ENCODE measurements at places on chromosomes 16 and 17.

GRCh38 chr16:28845293-28845692 lies 855 bp downstream of the TUFM start:
- DNase-seq: no peak

- DNase-seq: no peak
Observed at GRCh38 chr17:34610039-34610438, 30.7 kb downstream of the TMEM132E start.

- DNase-seq: no peak
Observed at GRCh38 chr16:19746561-19746960, 28.5 kb downstream of the IQCK start.

DNA sequence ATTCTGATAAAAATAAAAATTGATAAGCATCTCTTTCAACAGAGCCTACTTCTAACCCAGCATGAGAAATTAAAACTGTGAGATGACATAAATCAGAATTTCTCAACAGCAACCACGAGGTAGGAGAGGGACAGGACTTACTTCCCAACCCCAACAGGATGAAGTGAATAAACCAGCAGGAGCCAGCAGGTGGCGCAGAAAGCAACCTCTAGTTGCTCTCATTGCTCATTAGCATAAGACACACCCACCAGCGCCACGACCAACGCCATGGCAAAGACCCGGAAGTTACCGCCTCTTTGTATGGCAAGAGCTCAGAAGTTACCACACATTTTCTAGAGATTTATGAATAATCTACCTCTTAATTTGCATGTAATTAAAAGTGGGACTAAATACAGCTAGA lies 189.4 kb upstream of the CDH8 start:
- DNase-seq: no peak

DNA sequence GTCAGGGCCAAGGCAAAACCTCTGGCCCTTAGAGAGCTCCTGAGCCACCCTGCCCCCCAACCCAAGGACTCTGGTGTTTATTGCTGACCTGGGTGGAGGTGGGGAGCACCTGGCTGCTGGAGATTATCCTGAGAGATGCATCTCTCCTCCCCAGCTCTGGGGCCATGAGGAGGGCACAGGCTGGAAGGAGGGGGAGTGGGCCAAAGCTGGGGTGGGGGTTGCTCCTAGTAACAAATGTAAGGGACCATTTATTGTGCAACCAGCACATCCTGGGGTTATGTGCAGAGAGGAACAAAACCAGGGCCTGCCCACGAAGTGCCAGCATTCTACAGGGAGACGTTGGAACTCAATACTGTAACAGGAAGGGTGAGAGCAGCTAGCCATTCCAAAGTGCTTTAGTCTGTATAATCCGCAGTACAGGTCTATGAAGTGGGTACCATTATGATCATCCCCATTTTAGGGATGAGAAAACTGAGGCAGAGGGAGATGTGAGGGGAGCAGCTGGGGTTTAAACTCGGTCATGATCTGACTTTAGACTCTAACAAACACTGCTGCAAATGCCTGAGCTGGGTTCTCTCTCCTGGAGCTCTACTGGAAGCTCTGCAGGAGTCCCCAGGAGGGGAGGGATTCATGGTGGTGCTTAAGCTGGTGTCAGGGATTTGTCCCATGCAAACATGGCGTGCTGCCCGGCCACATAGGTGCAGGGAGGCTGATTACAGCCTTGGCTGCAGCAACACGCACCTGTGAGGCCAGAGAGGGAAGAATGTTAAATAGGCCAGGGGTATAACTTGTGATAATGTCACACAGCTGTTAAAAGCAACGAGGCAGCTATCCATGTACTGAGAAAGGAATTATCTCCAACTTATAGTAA lies 1.4 kb upstream of the RHBDF2 start:
- DNase-seq: no peak

DNA sequence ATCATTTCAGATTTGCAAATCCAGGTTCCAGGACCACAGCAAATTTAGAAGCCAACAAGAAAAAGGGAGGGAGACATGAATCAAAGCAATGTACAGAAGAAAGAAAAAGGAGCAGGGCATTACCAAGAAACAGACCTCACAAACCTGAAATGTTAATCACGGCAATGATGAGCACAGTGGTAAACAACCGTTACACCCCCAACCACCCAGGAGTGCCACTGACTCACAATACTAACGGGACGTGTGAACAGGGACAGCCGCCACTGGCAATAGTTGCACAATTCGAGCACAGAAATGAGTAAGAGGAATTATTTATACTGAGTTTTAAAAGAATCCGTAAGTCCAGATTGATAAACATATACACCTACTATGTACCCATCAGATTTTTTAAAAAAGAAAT lies 13.8 kb downstream of the USP22 start:
- DNase-seq: no peak

GRCh38 chr16:50642349-50642748 lies 38.8 kb downstream of the SNX20 start:
- DNase-seq: no peak

GRCh38 chr16:986925-987582 lies 5.5 kb downstream of the SOX8 start:
- DNase-seq: no peak

DNA sequence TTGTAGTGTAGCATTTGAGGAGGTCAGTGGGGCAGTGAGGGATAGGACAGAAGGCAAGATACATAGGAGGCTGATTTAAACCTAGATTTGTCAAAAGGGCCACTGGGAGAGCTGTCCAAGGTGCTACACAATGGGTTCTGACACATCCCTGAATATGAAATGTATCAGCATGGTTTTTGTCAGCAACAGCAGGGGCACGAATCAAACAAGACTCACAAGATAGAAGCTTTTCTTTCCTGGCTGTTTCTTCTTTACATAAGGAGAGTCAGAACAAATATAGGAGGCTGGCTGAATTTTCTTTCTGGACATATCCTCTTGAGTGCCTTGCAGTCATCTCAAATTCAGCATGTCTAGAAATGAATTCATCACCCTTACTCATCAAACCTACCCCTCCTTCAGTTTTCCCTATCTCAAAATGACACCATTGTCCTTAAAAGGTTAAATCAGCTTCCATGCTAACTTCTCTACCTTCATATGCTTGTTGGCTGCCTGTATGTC lies 130.5 kb downstream of the NPIPB5 start:
- no peak for DNase-seq

- DNase-seq: no peak
Observed at GRCh38 chr16:67833030-67833414, 9.1 kb upstream of the THAP11 start.

- DNase-seq: no peak
Observed at GRCh38 chr17:79427621-79428539, 183.0 kb downstream of the RBFOX3 start.

DNA sequence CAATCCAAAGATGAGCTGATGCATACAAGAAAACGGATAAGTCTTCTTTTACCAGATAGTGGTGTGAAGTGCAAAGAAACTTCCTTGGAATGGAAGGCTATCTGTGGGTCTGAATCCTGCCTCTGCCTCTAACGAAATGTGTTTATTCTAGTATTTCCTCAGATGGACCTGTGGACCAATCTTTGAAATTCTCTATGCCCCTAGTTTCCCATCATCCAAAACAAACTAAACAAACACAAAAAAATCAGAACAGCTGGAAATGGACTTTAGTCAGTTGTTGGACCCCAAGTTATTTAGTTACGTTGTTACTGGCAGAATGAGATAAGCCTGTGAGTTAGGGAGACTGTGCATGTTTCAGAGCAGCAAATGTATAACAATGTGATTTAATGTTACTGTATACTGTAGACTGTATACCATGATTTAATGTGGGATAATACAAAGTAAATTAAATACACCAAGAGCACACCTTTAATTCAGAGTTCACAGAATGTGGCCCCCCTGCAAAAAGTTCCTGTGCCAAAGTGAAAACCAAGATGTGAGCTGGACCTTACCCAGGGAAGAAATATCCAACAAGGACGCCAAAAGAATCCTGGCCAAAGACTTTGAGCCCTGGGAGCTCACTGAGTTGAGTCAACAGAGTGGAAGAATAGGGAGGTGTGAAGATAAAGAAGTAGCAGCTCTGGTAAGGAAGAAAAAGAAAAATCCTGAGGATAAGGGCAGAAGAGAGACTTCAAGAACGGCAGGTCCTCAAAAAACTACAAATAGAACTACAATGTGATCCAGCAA lies 255.2 kb downstream of the CNTNAP4 start:
- DNase-seq: no peak

- DNase-seq: no peak
Observed at GRCh38 chr16:84559311-84559932, 55.0 kb upstream of the MEAK7 start.

DNA sequence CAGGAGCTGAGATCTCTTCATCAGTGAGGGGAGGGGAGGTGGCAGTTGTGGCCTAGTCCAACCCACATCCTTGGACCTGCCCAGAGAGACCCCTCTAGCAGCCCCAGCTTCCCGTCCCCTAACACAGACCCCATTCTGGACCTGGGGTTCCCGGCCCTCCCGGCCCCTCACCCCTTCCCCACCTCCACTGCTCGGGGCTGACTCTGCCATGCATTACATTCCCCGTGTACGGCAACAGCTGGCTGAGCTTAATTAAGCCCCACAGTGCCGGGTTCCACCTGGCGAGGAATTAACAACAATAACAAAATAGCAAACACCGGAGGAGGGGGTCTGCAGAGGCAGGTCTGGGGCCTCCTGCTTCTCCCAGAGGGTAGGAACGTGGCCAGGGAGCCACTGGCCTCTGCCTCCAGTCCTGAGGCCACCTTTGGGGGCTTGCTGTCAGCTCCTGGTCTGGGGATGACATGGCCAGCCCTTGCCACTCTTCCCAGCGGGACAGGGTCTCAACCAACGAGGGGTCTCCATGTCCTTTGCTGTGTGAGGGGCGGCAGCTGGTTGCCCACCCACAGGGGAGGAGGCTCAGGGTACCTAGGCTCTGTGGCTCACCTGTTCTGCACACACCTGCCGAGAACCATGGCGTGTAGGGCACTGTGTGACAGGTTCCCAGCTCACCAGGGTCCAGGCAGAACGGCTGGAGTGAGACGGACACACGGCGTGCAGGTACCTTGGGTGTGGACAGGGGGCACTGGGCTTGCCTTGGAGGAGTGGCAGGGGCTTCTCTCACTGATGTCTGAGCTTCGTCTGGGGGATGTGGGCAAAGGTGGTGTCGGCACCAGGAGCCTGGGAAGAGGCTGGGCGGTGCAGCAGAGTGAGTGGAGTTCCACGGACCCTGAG lies 46.9 kb upstream of the CBFA2T3 start:
- DNase-seq: no peak

- no peak for DNase-seq
Observed at GRCh38 chr17:74485022-74485743, 18.7 kb downstream of the CD300A start.

- DNase-seq: no peak
Observed at GRCh38 chr17:65020284-65020683, 36.3 kb downstream of the GNA13 start.

DNA sequence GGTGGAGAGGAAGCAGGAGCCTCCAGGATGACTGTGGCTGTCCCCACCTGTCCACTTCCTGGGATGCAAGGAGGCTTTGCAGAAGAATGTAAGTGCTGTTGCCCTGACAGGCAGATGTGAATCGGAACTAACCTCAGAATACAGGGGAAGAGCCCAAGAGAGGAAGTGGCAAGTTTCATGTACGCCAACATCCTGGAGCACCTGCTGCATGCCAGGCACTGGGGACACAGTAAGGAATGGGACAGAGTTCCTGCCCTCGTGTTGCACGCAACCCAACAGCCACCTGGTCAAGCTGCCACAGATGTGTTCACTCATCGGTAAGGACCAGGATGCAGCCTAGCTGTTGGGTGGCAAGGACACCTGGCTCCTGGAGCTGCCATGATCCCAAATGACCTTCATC lies 98.6 kb upstream of the RPL38 start:
- no peak for DNase-seq

GRCh38 chr16:9184354-9184690 lies 92.9 kb downstream of the HAPSTR1 start:
- DNase-seq: no peak

DNA sequence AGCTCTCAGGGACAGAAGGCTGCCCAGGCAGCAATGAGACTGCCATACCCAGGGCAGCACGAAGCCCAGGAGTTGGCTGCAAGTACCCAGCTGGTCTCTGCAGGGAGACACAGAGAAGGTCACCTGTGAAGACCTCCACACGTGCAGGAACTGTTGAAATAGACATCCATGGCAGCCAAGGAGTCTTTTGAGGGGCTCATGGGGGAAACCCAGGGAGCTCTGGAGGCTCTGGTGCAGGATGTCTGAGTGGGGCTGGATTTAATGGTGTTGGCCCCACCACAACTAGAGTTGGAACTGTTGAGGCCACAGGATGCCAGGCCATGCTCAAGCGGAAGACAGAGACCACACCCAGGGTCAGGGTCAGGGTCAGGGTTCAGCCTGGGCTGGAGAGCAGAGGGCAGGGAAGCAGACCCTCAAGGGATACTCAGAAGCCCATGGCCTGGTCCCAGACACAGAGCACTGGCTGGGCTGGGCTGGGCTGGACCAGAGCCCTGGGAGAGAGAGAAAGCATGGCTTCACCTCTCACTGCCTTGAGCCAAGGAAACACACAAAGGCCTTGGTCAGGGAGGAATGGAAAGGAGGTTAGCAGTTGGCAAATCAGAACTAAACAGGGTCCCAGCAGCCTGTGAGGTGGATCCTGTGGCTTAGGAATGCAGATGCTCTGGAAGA lies 21.4 kb downstream of the PITPNM3 start:
- DNase-seq: no peak

- no peak for DNase-seq
Observed at GRCh38 chr16:5296176-5296575, 198.6 kb upstream of the EEF2KMT start.

DNA sequence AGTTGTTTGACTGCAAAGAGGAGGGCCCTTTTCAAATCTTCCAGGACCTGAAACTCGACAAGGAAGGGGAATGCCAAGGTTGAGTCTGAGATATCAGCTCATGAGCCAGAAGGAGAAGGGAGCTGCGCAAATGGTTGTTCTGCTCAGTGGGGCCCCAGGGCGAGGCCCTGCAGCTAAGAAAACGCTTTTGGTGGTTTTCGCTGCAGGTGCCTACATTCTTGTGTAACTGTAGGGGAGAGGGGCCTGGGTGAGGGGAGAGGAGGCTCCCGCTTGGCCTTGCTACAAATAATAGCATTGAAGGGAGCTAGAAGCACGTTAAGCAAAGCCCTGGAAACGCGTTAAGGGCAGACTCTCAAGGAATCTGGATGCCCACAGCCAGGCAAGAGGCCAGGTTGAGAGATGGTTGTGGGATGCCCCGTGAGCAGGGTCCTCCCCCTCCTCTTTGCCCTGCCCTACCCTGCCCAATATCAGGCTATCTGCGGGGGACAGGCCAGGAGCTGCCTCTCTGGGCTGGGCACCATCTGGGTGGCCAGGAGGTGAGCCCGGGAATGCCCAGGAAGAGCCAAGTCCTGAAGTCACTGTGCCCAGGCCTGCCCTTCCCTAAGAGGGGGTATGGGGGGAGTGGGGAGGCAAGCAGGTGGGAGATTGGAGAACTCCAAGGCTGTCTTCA lies 21.9 kb downstream of the GPR142 start:
- DNase-seq: no peak

DNA sequence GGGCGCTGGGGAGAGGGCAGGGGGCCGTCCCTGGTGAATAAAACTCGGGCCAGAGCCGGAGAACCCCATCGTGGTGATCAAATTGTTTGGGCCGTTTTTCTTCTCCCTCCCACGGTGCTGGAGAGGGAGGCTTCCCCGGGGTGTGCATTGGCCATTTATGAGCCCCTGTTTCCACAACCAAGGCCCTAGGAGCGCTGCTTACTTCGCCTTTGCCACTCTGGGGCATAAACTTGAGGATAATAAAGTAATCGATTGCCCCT lies 544 bp downstream of the CCP110 start:
- DNase-seq: no peak

Data from CD4-positive, alpha-beta T cell (primary cell).